ENCODE measurements at places on chromosomes 13 and 19.

GRCh38 chr19:45668342-45668871, 386 bp downstream of the GIPR start:
- peak; percentile 53 for DNase-seq

DNA sequence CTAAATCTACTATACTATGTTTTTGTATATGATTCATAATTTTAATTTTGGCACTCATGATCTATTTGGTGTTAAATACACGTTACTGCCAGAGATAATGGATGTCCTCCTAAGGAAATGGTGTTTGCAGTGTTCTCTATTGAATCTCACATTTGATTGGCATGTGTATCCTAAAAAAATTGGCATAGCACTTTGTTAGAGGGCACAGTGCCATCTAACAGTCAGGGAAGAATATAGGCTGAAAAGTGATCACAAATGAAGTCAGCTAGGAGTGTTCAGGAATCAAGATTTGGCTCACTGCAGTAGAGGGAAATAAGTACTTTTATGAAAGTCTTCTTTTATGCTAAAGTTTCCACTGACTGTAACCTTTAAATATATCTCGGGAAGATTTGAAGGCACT, 624.6 kb downstream of the GPC6 start:
- DNase-seq, result no peak

- no peak for DNase-seq
Measured at GRCh38 chr13:19657872-19658591, 24.6 kb downstream of the MPHOSPH8 start.

DNA sequence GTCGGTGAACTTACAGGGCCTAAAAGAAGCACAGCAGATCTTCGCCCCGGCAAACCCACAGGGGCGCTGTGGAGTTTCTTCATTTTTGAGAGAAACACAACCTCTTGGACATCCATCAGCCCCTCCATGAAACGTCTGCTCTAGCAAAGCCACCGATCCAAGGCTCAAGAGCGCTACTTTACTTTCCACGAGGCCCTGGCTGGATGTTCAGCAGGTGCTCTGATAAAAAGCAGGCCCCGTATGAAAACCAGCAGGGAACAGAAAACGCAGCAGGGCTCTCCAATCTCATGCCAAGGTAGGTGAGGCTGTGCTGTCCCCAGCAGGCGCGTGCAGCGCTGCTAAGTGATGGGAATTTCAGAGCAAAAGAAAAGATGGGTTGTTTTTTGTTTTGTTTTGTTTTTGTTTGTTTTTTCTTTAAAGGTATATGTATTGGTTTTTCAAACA, 86.7 kb downstream of the IRS2 start:
- DNase-seq, result no peak

- DNase-seq, result peak; percentile 28
Measured at GRCh38 chr13:40116008-40116407, 460.5 kb downstream of the COG6 start.

DNA sequence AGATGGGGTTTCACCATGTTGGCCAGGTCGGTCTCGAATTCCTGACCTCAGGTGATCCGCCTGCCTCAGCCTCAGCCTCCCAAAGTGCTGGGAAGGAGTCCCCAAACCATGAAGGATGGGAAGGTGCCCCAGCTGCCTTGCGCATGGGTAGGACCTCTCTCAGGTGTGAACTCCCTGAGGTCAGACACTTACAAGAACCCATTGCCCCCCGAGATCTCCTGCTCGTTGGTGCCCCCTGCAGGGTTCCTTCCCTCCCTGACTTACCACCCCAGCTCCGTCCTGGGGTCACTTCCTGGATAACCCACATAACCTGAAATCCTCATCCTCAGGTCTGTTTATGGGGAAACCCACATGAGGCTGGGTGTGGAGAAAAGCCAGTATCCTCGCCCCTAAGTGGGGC, 41.7 kb downstream of the UNC13A start:
- no peak for DNase-seq

- no peak for DNase-seq
Measured at GRCh38 chr19:12955996-12956395, 1.0 kb downstream of the GADD45GIP1 start.

DNA sequence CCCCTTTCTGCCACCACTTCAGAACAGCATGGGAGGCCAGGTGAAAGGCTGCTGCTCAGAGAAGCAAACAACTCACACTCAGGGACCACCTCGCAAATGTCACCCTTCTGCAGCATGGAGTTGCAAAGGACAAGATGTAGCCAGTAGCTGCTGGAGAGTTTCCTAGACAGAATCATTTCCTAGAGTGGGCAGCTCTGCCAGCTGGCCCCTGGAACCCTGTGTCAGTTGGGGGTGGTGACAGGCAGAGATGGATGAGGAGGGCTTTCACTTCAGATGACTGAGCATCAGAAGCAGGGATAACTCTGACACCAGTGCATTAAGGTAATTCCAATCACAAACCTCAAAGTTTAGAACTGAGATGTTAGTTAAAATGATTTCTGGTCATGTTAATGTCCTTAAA, 34.4 kb upstream of the EPHX3 start:
- DNase-seq, result no peak

DNA sequence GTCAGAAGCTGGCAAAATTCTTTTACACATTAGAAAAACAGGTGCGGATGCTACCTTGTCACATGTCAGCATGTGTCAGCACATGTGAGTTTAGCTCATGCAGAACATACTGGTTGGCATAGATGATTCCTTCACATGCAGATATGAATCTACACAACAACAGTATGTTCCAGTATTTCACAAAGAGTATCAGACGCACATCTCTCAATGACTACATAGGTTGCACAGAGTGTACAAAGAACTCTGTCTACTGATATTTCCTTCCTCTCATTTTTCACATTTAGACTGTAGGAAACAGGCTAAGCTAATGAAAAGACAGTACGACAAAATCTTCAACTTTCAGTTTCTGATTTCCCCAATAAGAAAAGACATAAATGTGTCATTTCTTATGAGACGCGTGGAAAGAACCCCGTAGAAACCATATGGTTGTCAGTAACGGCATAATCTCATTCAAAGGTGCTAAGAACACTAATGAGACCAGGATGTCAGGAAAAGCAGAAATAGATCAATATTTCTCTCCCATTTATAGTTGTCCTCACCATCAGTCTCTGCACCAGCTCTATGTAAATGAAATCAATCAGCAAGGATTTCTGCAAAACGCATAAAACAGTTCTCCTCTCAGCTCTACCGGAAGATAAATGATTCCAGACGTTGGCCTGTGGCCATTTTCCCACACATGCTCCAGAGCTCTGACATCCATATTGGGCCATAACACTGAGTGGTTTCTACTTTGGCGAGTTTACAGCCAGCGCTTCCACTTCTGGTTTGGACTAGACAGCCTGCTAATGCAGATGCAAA, 81.2 kb downstream of the STARD13 start:
- no peak for DNase-seq

GRCh38 chr19:10639836-10640235, 14.3 kb upstream of the ILF3 start:
- DNase-seq, result peak; percentile 81

DNA sequence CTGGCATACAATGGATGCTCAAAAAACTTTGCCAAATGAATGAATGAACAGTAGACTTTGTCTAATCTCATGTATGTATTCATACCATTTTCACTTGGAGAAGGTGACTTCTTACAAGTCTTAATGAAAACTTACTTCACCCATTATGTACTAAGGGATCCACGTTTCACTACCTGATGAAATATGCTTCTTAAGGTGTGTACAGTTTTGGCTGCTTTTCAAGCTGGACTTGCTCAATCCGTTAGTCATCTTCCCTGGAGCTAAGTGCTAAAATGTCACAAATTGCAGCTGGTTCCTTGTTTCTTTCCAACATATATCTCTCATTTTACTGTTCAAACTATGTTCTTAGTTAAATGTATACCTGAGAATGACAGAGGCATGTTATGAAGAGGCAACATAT, 4.2 kb upstream of the CCNA1 start:
- DNase-seq, result no peak

DNA sequence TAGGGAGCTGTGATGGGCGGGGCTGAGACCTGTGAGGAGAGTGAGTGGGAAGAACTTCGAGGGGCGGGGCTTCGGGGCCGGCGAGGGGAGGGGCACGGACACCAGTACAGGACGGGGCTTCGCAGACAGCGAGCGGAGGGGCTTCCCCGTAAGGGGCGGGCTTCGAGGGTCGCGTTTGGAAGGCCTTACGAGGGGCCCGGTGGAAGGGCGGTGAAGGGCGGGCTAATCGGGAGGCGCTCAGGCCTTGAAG, 4.1 kb upstream of the EMP3 start:
- DNase-seq, result peak; percentile 98

DNA sequence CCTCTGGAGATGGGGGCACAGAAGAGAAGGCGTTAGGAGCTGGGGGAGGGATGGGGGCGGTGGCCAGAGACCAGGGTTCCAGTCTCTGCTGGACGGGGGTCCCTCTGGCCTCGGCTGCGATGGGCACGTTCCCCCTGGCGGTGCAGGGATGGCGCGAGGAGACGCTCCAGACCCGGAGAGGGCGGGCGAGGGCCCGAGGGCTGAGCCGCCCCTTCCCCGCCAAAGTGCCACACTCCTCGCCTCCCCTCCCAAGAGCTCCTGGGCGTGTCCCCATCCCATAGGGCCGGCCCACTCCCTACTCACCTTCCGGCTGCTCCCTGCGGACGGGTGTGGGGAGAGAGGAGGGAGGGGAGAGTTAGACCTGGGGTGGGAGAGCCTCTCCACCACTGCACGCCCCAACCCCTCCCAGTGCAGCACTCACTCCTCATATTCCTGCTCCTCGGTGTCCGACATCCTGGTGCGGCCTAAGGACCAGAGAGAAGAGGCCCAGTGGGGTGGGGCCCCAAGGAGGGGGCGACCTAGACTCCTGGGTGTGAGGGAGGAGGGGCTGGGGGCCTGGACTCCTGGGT, 2.2 kb downstream of the TNNT1 start:
- peak; percentile 31 for DNase-seq

GRCh38 chr13:101003566-101003965, 329.0 kb upstream of the TMTC4 start:
- DNase-seq, result no peak

DNA sequence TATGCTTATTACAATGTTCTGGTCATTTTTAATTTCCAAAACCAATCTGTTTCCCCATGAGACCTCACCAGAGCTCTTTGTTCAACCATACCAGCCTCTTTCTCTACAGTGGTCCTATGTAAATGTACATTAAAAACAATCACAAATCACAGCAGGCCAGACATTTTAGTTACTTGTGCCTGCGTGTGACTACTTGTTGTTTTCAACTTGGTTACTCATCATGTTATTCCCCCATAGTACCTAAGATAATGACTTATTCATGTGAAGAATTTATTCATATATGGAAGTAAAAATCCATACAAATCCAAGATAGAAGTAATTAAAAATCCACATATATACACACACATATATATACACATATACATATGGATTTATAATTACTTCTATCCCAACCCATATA, 379.6 kb downstream of the SLITRK6 start:
- DNase-seq, result no peak

- DNase-seq, result peak; percentile 50
Measured at GRCh38 chr19:28074773-28075172, 1138.2 kb downstream of the UQCRFS1 start.

- DNase-seq, result peak; percentile 51
Measured at GRCh38 chr19:35993923-35994598, 927 bp upstream of the SDHAF1 start.

GRCh38 chr13:32969516-32969941, 46.7 kb upstream of the KL start:
- DNase-seq, result peak; percentile 53

DNA sequence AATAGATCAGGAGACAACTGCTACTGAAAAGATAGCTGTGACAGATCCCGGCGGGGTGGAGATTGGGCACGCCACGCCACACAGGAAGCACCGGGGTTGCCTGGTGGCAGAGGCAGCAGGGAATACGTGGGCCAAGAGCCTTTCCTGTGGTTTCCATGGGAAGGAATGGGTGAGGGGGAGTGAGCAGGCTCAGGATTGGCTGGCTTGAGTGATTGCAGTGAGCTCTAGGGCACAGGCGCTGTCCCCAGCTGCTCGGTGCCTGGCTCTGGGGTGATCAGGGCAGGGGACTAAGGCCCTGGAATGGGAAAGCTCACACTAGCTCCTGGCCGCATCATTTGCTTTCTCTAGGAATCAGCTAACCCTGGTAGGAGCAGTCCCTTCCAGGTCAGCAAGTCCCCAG, 166.1 kb downstream of the USP12 start:
- DNase-seq, result no peak

- peak; percentile 70 for DNase-seq
Measured at GRCh38 chr13:40589285-40590109, 76.9 kb downstream of the FOXO1 start.

DNA sequence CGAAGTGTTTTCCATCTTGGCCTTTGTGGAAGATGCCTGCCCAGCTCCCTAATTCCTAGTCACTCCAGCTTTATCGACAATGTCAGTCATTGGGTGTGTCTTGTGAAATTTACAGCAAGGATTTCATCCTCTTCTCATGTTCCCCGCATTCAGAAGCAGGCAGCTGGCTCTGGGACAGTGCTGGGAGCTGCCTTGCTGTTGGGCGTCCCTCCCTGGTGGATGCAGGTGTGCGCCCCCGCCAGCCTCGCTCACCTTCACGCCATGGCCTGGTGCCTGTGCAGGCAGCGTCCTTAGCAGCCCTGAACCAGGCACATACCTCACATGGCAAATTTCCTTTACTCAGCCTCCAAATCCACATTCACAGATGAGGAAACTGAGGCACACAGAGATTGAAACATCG, 39.7 kb upstream of the TFDP1 start:
- DNase-seq, result no peak

GRCh38 chr19:3097442-3097871, 3.3 kb downstream of the GNA11 start:
- DNase-seq, result no peak

All from GM10248 (cell line).